ENCODE measurements at places on chromosomes 12 and 14.

DNA sequence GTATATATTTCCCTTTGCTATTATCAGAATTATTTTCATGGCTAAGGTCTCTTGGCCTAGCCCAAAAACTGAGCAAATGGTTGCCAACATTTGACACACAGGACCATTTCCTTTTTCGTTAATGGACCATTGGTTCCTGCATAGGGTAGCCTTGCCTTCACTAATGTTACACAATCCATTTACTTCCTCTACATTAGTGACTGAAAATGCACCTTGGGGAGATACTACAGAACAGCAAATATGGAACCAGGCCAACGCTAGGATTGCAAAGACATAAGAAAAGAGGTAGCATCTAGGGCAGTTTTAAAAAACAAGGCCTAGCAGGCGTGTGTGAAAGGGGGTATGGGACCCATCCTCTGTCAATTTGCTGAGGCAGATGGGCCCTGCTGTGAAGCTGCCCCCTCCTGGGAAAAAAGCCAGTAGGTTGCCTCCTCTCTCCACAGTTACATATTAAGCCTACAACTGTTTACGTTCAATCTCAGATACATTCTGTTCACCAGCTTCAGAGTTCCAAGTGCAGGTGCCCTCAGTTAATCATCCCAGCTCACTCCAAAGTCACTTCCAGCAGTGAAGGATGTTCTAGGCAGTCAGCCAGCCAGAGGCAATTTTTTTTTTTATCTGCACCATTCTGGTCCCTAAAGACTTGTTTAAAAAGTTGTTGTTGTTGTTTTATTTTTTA, 15.0 kb downstream of the AQP6 start:
- DNase-seq, result no peak

GRCh38 chr14:95463171-95463901, 53.1 kb downstream of the SYNE3 start:
- DNase-seq, result peak; percentile 13

DNA sequence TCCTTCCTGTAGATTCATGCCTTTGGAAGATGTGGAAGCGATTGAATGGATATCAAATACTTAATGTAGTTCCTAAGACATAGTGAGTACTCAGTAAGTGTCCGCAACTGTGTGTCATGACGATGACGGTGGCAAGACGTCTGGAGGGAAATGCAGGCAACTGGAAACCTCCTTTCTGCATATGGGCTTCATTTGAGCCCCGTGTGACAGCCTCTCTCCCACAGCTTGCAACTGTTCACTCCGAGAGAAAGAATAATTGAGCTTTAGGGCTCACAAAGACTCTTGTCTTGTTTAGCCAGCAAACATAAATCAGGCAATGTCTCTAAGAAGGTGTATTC, 6.9 kb downstream of the CFAP251 start:
- DNase-seq, result no peak

- DNase-seq, result peak; percentile 23
Observed at GRCh38 chr14:69358233-69358963, 39.7 kb downstream of the ERH start.

DNA sequence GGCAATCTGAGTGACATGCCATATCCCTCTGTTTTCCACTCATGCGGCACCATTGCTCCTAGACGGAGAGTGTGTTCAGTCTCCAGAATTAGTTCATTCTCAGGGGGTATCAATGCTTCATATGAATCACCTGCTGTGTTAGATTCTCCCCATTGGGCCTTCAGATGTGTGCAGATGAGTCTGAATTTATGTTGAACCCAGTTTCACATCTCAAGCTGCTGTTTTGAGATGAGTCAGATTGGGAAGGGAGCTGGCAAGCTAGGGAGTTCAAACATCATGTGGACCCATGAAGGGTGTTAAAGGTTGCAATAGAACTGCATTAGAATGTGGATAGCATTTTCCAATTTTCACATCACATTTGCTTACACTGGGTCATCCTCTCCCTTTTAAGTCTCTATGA, 46.9 kb upstream of the KCNA1 start:
- no peak for DNase-seq

DNA sequence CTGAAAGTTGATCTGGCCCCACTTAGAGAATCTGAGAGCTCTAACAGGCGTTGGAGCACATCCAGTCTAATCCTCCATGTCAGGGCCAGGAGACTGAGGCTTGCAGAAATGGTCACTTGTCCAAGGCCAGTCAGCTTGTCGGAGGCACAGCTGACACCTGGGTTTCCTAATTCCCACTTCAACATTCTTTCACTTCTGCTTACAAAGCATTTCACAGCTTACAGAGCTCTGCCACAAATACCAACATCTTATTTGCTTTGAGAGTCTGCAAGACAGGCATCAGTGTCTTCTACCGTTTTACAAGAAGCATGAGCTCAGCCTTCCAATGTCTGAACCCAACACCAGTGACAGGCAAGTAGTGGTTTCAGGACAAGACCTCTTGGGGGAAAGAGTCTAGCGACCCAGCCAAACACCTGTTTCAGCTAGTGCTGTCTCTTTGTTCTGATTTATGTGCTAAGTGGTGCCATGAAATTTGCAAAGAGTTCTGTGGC, 31.8 kb downstream of the ISCA2 start:
- DNase-seq, result no peak

- DNase-seq, result no peak
Observed at GRCh38 chr12:49702009-49702408, 5.2 kb downstream of the FMNL3 start.

GRCh38 chr12:48717252-48717695, 767 bp upstream of the CCNT1 start:
- no peak for DNase-seq

- DNase-seq, result no peak
Observed at GRCh38 chr12:62744551-62744950, 190.4 kb downstream of the PPM1H start.

- no peak for DNase-seq
Observed at GRCh38 chr12:65962036-65962430, 137.8 kb downstream of the HMGA2 start.

GRCh38 chr14:73394317-73394716, 64.0 kb downstream of the NUMB start:
- DNase-seq, result no peak

DNA sequence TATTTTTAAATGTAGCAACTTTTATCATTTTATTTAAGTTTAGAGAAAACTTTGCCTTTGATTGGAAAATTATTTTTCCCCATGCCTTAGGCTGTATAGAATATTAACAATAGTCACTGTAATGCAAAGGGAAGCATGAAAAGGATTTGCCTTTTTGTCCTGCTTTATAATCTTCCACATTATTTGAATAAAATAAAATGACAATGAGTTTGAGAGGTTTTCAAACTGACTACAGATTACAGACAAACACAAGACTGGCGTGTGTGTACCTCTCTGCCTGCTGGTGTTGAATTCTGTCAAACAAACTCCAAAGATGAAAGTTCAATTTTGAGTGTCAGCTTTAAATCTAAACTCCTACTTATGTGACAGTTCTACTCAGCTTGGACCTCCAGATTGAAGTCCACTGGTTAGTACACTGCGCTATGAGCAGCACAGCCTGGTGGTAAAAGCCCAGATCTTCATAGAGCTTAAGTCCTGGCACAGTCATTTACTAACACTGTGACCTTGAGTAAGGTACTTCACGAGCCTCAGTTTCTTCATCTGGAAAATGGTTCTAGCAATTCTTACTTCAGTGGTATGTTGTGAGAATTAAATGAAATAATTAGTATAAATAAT, 98.3 kb upstream of the CPNE8 start:
- DNase-seq, result no peak

DNA sequence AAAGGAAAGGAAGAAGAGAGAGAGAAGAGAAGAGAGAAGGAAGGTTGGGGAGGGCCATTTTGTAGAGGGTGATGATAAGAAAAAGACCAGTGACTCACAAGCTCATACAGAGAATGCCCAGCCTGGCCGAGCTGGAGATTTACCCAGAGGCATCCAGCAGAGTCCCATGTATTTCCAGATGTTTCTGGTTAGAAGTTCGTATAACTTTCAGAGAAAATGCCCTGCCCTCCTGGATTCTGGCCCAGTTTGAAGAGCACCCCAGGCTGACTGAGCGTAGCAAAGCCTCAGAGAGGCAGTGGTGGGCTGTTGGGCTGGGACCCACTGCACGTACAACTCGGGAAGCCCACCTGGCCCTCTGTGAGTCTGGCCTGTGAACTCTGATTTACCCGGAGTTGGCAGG, 221.8 kb downstream of the SLC41A2 start:
- no peak for DNase-seq

- no peak for DNase-seq
Observed at GRCh38 chr14:36217732-36218131, 41.2 kb upstream of the PTCSC3 start.

DNA sequence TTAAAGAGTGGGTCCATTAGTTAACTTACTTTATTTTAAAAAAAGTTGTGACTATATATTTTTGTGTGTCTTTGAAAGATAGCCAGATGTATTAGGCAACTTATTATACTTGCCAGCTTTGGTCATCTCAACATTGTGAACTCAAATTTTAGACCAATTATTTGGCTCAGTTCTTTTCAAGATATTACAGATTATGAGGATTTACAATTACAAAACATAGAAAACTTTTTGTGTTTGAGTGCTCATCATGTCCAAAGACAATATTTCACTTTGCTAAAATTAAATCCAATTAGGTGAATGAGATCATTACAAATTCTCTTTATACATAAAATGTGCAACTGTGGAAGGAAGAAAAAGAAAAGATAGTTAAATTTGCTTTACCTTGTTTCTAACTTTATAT, 18.3 kb upstream of the PDE3A start:
- no peak for DNase-seq

DNA sequence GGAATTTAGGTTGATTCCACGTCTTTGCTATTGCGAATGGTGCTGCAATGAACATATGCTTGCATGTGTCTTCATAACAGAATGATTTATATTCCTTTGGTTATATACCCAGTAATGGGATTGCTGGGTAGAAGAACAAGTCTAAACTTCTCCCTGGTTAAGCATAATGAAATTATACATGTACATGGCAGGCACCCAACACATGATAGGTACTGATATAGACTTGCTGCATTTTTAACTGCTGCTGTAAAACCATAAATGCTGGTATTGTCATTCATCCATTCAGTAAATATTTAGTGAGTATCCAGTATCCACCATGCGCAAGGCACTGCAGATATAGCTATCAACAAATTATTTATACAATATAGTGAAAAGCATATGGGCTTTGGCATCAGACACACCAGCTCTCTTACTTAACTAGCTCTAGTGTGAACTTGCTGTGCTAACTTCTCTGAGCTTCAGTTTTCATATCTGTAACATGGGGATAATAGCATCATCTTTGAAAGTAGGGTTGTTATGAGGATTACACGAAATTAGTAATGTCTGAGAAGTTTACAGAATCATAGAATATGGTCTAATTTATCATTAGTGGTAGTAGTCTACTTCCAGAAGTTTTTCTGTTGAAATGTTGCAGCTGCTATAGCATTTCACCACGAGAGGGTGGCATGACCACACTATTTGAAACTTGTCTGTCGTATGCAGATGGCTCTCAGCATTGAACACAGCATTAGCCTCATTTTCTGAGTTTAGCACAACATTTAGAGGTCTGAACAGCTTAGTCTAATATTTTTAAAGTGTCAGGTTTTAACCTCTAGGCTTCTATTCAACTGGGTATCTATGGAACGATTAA, 32.0 kb upstream of the SEL1L start:
- no peak for DNase-seq

DNA sequence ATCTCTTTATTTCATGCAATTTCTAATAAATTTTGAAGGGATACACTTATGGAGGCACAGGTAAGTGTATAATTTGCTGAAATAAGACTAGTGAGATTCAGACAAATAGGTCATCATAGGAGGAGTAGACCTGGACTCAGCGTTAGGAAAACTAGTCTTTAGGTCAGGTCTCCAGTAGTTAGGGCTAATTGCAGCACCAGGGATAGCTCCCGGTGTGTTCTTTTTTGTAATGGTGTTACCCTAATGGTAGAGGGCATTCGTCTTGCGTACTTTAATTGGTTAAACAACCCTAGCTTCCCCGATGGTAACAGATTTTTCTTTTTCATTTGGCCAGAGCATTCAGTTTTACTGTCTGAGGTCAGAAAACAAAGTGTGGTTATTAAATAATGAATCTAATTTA, 64.9 kb downstream of the ARID2 start:
- DNase-seq, result no peak

DNA sequence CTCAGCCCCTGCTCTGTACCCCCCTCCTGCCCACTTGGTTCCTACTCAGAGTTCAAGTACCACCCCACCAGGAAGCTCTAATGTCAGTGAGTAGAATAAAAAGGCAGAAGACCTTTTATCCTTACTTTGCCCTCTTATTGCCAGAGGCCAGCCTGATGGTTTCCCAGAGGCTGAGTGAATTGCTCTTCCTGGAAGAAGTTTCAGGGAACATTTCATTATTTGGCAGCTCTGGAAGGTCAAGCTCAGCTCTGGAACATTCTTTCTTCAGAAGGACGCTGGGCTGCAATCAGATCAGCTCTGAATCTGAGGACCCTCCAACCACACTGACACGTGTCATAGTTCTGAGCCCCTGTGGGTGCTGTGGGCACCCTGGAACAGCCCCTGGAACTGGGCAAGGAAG, 188.9 kb downstream of the ETV6 start:
- no peak for DNase-seq

DNA sequence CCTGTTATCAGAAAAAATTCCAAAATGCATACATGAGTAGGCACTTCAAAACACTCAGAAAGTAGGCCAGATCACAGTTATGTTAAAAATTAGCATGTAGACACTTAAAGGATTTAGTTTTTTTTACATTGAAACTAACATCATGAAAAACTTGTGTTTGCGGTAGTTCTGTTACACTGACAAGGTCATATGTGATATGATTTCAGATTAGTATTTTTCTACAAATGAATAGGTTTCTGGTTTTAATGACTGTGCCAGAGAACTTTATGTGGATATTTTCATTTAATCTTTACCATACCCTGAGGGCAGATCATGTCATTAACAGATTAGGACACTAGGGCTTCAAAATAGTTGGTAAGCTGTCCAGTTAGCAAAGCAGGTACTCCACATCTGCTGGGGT, 20.7 kb downstream of the YARS2 start:
- no peak for DNase-seq

DNA sequence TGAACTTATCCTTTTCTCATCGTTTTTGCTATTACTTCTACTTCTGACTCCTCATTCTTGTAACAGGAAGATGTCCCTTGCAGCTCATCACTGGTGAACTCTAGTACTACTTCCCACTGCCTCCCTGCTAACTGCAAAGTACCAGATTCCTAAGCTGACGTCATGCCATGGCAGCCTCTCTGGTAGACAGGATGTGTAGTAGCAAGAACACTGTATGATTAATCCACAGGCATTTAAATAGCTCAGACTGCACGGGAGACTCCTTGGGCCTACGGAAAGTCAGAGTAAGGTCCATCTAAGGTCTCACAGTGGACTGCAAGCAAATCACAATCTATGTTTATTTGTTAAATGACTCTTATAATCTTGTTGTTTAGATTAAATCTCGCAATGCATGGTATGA, 43.5 kb downstream of the DNAI7 start:
- no peak for DNase-seq
